Frontal cortex (tissue), 4 donors: ENCODE measurements at places on chromosomes 16 and 17. TPM values are rescaled to one million over a fixed set of nuclear protein-coding genes. Genes with fewer than 3 reads are reported as not detected.

DNA sequence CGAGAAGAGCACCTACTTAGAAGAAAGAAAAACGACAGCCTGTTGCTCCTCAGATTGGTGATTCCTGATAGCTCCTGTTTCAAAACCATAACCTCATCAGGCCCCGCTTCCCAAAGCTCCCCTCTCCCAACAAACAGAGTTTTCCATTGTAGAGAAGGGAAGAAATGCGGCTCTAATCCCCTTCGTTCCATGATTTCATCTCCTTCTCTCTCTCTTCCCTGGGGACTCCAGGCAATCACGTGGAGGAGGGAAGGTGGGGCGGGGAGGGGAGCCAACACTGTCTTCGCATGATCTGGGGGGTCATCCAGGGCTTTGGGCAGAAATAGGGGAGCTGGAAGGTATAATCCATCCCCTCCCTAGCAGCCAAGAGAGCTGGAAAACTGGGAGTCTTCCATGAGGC is 43.4 kb downstream of the MEOX1 start:
- no peak for DNase-seq

Gene TMEM107
- 23.6 TPM for total RNA-seq

Gene EVPLL
- not detected for total RNA-seq

Gene MT1M
- total RNA-seq = not detected

DNA sequence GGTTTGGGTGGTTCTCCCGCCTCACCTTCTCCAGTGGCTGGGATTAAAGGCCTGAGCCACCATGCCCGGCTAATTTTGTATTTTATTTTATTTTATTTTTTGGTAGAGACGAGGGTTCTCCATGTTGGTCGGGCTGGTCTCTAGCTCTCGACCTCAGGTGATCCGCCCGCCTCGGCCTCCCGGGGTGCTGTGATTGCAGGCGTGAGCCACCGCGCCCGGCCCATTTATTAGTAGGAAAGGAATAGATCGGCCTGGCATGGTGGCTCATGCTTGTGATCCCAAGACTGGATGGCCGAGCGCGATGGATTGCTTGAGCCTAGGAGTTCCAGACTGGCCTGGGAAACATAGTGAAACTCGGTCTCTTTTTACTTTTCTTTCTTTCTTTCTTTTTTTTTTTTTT is 20.4 kb upstream of the RBL2 start:
- DNase-seq = no peak

Gene SULT1A4
- 3.3 TPM for total RNA-seq

Gene SLC5A11
- not detected for total RNA-seq

- DNase-seq = no peak
Observed at GRCh38 chr16:75506107-75506506, 10.9 kb upstream of the CHST6 start.

GRCh38 chr17:2564877-2565276 is 28.6 kb upstream of the PAFAH1B1 start:
- DNase-seq = no peak

DNA sequence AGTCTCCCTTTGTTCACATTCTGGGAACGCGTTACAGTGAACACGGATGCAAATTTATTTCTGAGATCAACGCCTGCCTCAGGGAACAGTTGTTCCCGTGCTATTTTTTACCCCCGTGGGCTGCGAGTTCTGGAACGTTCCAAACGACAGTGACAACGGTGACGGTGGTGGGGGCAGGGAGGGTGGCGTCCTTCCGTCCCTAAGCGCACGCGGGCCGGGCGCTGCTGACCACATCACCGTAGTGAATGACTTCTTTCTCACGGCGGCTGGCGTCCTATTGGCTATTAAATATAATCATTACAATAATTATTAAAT is 45.1 kb upstream of the SSTR5 start:
- DNase-seq = peak; percentile 68

Gene PEX12
- 6.1 TPM for total RNA-seq

Gene SCRN2
- total RNA-seq = 24.1 TPM

DNA sequence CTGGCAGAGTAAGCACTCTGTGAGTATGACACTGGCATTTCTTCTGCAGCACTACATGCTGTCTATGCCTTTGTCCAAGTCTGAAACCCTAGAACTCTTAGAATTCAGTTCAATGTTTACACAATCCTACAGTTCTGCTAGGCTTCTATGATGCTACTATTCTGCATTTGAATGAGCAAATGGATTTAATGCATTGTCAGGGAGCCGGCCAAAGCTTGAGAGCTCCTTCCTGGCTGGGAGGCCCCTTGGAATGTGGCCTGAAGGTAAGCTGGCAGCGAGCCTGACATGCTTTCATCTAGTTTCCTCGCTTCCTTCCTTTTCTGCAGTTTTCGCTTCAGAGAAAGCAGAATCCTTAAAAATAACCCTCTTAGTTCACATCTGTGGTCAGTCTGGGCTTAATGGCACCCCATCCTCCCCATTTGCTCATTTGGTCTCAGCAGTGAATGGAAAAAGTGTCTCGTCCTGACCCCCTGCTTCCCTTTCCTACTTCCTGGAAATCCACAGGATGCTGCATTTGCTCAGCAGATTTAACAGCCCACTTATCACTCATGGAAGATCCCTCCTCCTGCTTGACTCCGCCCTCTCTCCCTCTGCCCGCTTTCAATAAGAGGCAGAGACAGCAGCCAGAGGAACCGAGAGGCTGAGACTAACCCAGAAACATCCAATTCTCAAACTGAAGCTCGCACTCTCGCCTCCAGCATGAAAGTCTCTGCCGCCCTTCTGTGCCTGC is at the start of gene CCL2:
TSS of gene CCL2 (plus strand) at position 635 of the 730 bp plus-strand sequence. CDS start at position 700, 65 bp downstream.
- DNase-seq = peak; percentile 33

- no peak for DNase-seq
Observed at GRCh38 chr16:86626966-86627365, 48.6 kb downstream of the FOXL1 start.

- no peak for DNase-seq
Observed at GRCh38 chr16:64343061-64343819, 778.6 kb downstream of the CDH11 start.

GRCh38 chr17:78780335-78780734 is 1.7 kb downstream of the CYTH1 start:
- DNase-seq = no peak

GRCh38 chr16:25079637-25080378 is 31.7 kb upstream of the LCMT1 start:
- no peak for DNase-seq

DNA sequence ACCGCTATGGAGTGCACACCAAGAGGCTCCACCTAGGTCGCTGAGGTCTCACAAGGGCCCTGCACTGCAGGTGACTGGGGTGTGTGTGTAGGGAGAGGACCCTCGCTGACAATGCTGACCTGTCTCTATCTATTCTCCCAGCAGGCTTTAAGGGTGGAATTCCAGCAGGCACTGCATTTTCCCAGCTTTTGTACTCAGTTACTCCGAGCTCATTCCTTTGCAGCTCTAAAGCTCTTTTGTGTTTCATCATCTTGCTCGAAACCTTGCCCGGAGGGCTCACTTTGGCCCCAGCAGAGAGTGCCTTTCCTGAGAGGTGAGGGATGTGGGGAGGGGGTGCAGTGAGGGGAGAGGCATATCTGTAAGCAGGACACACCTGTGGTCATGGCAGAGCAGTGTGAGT is 39.3 kb downstream of the SMPD3 start:
- no peak for DNase-seq

- peak; percentile 70 for DNase-seq
Observed at GRCh38 chr17:83080858-83081683, 1.7 kb downstream of the METRNL start.

Gene DBNDD1
- 10.6 TPM for total RNA-seq

Gene HAS3
- 4.9 TPM for total RNA-seq

- DNase-seq = no peak
Observed at GRCh38 chr17:2064980-2065785, 10.3 kb downstream of the HIC1 start.

Gene WNT9B
- not detected for total RNA-seq

GRCh38 chr16:80147026-80147655 is 393.7 kb upstream of the DYNLRB2 start:
- DNase-seq = no peak

Gene KCNJ12
- total RNA-seq = 0.82 TPM

GRCh38 chr17:48143629-48144028 is 36.1 kb downstream of the SNX11 start:
- no peak for DNase-seq

Gene CCDC154
- total RNA-seq = 0.41 TPM

Gene HSD17B2
- total RNA-seq = under 0.01 TPM

DNA sequence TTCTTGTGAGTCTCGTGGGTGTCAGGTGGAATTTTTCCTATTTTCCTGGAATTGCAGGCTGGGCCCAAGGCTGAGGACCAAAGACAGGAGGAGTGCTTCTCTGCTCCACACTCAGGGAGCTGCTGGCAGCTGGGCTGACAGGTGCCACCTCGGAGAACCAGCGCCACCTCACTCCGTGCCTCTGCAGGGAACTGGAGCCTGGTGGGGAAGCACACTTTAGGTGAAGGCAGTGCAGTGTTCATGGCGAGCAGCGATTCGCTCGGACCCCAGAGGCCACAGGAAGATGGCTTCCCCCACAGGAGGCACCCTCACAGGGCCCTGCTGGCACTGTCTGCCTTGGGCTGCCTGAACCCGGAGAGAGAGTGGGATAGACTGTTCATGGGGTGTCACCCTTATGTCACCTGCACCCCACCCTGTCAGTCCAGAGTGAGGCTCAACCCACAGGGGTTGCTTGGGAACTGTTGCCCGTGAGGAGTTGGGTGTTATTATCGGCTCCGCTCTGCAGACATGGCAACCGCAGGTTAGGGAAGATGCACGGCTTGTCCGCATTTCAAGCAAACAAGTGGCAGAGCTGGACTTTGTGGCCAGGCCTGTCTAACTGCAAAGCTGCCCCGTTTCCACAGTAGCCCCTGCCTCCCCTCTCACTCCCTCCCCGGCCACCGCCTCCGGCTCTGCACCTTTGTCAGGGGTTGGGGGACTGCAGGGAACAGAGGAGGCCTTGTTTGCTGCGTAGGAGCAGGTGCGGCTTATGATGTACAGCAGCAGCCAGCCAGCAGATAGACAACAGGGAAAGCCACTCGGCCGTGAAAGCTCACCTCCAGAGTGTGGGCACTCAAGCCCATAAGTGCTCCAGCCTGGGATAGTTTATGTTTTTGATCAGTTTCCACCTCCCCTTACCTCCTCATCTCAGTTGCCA is 15.5 kb downstream of the TBC1D24 start:
- no peak for DNase-seq

Gene MT1G
- total RNA-seq = not detected

DNA sequence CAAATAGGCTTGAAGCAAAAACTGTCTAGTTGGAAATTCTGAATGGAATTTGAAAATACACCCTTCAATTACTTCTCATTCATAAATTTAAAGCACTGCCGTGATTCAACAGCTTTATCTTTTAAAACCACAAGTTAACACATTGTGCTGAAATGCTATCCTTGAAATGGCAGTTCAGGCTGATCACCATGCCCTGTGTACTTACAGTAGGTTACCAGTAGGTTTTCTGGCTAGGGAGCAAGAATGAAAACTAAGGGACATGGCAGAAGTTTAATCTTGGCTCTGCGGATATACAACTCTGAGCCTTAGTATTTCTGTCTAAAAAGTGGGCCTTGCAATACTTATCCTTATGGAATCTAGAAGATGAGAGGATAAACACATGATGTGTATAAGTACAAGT is 28.0 kb downstream of the NXPH3 start:
- DNase-seq = no peak

DNA sequence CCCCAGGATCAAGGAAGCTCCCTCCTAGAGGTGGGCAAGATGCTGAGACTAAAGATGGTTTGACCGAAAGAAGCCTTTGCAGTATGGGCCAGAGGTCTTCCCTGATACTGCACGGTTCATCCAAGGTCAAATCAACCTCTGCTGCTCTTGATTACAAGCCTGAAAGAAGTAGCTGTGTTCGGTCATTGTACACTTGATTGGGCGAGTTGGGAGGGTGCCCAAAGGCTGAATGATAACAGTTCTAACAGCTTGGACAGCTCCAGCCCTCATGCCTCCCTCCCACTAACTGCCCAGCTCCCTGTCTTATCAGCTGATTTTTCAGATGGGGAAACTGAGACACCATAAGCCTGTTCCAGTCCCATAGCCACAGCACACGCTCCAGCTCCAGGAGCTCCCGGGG is 42.8 kb downstream of the ABCC12 start:
- DNase-seq = no peak

DNA sequence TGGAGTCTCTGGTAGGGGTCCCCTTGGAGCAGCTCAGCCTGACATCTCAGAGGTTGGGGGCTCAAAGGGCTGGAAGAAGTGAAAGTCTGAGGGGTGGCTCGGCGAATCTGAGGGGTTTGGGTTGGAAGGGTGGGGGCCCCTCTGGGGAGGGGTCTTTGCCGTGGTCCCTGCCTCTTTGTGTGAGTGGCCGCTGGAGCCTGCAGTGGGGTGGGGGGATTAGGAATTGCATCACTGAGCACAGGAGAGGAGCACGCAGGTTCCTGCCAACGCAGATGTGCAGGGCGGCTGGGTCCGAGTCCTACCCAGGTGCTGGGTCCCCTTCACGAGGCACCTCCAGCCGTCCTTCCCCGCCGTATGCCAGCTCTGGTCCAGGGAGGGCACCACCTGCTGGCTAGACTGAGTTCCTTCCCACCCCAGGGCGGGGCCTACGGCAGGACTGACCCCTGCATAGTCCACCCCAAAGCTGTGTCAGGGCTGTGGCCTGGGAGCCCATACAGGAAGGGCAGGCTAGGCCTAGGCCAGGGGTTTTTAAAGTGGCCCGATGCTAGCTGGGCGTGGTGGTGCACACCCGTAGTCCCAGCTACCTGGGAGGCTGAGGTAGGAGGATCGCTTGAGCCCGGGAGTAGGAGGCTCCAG is 9.9 kb downstream of the FMNL1 start:
- DNase-seq = no peak

Gene FBXL16
- total RNA-seq = 4.5 TPM

- no peak for DNase-seq
Observed at GRCh38 chr16:53093162-53093744, 38.5 kb downstream of the CHD9 start.
